Activated CD4-positive, alpha-beta T cell treated with anti-CD3 and anti-CD28 coated beads for 1 hour (primary cell): ENCODE measurements at places on chromosomes 5 and 9.

DNA sequence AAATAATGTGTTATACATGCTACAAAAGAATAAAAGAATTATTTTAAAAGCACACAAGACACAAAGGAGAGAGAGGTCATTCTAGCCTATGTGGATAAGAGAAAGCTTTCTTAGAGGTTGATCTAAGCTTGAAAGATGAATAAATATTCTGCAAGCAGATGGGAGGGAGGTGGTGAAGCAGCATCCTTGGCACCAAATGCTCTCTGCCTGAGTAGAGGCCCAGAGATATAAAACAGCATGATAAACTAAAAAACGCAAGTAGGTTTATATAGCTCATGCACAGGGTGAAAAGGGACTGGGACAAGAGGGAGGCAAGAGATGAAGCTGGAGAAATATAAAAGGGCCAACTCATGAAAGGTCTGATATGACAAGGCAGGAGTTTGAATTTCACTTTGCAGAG lies 283.2 kb upstream of the POU5F2 start:
- DNase-seq: no peak

DNA sequence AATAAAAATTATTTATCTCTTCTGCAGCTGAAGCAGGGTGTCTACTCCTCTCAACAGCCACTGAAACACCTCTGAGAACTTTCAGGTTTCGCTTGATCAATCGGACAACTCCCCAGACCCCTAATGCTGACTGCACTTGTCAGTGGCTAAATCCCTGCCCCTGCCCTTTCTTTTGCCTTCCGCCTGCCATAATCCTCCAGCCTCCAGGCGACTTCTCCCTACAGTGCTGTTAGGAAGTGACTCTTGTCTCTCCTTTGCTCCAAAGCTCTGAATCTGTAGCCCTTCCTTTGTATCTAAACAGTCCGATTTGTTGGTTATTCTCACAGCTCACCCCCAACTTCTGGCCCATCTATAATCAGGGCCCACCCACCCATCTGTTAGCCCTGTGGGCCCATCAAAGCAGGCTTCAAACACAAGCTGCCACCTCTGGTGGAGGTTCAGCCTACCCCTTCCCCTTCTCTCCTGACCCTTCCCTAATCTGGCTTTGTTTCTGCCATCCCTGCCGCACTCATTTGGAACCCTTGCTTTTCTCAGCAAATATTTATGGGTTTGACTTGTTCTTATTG lies 53.7 kb upstream of the IFNK start:
- no peak for DNase-seq

- DNase-seq: no peak
Observed at GRCh38 chr5:123037104-123037418, 536 bp upstream of the PPIC start.

DNA sequence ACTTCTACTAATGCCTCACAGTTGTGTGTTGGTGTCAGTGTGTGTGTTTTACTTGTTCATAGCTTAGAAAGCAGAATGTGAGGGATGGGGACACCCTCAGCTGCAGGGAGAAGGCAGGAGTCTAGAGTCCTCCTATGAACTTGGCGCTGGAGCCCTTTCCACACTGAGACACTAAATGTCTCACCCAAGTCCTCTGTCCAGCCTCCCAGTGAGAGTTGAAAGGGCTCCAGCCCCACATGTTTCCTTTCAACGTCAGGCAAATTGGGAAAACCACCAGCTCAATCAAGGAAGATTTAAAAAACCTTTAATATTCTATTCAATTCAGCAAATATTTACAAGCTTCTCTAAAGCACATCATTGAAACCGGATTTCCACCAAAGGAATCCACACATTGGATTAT lies 167.6 kb upstream of the MSX2 start:
- DNase-seq: no peak

GRCh38 chr9:117987945-117988344 lies 283.7 kb downstream of the TLR4 start:
- no peak for DNase-seq

DNA sequence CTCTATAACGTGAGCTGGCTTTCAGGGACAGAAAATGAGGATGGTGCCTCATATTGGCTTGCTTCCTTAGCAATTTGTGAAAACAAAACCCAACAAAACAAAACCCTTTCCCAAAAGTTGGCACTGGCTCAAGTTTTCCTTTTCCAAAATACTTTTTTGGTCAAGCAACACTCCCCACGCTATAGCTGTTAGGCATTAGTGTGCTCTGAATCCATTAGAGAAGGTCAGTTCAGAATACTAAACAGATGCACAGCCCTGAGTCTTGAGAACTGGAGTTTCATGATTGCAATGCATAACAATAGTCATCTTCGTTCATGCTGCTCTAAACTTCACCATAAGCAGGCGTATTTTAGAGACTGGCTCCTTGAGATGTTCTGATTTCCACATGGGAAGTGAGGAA lies 172.0 kb upstream of the KLF9 start:
- DNase-seq: no peak

- no peak for DNase-seq
Observed at GRCh38 chr9:110650991-110651411, 17.6 kb upstream of the MUSK start.

DNA sequence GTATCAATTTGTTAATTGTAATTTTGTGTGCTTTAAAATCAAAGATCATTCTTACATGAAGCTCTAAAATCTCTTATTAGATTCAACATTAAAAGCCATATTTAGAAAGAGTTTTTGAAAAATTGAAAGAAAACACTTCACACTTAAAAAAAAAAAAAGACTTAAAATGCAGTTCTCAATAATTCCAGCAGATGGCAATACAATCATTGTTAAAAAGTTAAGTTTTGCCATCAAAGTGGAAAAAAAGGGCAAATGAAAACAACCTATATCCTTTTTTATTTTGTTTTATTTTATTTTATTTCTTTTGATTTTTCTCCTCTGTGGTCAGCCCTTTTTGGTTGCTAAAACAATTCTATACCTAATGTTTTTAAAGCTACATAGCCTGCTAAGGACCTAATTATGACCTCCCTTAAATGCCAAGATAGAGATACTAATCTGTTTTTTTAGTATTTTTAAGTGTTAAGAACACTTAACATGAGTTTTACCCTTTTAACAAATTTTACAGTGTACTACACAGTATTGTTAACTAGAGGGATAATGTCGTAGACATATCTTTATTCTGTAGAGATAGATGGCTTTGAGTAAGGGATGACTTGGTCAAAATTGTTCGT lies 154.2 kb upstream of the DAB2 start:
- DNase-seq: no peak

DNA sequence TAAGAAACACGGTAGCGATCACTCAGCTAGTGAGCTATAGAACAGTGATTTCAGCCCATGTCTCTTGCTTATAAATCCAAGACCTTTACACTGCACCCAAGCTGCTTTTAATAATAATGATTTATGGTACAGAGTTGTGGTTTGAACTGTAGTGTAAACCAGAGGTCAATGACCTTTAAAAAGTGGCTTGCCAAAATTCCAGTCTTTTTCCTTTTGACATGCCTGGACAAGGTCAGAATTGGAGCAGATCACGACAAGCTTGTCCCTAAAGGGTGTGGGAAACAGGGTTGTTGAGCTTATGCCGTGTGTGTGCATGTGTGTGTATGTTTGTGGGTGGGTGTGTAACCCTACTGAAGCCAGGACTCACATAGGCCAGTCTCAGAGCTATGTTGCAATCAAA lies 225.3 kb upstream of the CLINT1 start:
- DNase-seq: no peak

DNA sequence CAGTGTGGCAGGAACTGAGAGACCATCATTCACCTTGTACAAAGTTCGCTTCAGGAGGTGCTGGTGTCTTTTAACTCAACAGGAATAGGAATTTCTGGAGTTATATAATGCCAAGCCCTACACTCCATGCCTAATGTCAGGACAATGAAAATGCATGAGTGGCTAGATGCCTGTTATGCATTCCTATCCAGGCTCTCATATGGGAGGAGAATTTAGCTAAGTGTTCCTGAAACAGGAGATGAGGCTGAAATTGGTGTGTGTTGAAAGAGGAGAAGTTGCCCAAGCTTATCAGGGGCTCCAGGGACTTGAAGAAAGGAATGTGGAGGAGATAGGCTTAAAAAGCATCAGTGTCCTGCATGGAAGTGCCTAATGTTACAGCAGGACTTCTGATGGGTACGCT lies 26.8 kb upstream of the PRUNE2 start:
- DNase-seq: no peak

- no peak for DNase-seq
Observed at GRCh38 chr5:57225553-57225952, 51.7 kb downstream of the GPBP1 start.

GRCh38 chr9:34493972-34494535 lies 28.7 kb downstream of the ENHO start:
- no peak for DNase-seq

DNA sequence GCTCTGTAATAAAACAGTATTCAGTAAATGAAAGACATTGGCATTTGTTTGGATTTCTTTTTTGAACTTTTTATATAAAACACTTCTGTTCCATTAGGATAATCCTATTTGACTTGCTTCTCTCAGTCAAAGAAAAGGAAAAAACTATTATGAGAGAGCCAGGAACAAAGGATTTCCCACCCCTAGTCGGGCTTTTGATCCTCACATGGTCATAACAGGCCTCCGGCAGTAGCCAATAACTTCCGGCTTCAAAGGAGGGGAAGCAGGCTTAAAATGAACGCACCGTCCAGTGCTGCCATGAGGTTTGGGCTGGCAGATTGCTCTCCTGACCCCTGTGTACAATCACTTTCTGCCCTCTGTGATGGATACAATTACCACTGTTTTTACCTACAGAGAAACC lies 209.3 kb downstream of the ZNF608 start:
- DNase-seq: no peak

- DNase-seq: no peak
Observed at GRCh38 chr9:126514037-126514821, 99.5 kb upstream of the LMX1B start.
